ENCODE measurements at places on chromosomes 1 and 21.

DNA sequence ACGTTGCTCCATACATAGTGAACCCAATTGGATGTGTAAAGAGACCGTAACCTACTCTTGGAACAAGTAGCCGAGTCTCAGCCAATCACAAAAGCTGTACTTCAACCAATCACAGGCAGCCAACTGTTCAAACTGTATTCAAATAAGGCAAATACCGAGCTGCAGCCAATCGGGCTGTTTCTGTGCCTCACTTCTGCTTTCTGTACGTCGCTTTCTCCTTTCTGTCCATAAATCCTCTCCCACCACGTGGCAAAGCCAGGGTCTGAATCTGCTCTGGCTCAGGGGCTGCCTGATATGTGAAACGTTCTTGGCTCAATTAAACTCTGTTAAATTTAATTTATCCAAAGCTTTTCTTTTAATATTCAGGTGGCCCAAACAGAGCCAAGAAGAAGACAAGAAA, 210.3 kb downstream of the URB2 start:
- no peak for DNase-seq

GRCh38 chr1:94539496-94539895, 2.1 kb downstream of the F3 start:
- DNase-seq, result no peak

DNA sequence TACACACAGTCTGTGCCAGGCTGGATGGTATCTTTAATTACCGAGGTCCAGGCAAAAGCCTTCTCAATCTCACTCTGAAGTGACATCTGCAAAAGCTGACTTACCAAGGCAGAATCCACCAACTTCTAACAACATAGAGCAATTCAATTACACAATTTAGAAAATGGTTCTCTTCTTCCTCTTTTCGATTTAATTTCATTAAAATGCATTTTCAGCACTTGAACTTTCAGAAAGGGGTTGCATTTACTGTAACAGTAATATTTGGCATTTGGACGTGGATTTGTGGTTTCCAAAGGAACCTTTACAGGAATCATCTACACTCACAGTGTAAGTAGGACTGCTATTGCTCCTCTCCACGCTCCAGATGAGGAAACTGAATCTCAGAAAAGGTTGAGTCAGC, 53.3 kb downstream of the ERO1B start:
- no peak for DNase-seq

GRCh38 chr1:92973203-92973897, 12.1 kb upstream of the DIPK1A start:
- no peak for DNase-seq

DNA sequence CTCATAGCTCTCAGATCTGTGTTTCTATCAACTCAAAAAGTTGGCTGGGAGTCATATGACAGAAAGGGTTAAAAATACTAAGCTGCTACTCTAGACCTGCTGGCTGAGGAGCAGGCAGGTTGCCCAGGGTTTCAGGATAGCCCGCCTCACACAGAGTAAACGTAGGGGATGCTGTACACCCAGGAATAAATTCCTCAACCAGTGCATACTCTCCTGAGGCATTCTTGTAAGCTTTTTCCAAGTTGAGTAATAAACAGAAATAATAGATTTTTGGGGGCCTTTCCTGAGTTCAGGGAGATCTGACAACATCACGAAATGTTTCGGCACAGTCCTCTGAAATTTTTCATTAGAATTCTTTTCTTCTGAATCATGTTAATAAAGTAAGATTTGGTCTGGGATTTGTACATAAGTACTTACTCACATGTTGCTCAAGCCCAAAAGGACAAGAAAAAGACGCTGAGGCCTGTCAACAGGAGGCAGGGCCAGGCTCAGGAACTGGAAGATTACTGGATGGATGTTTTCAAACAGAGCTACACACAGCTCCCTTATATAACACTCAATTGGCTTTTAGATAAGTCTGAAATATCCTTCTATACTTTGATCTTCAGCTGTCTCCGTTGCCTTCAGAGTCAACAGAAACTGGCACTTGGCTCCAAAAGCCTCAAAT, 41.0 kb downstream of the TGFBR3 start:
- DNase-seq, result no peak
